Activated CD8-positive, alpha-beta T cell treated with anti-CD3 and anti-CD28 coated beads for 36 hours (primary cell): ENCODE measurements at places on chromosomes 5 and 9. TPM values are rescaled to one million over a fixed set of nuclear protein-coding genes. Genes with fewer than 3 reads are reported as not detected.

GRCh38 chr9:112258106-112258505, 75.3 kb downstream of the PTBP3 start:
- DNase-seq: no peak

GRCh38 chr9:37215830-37216229, 95.5 kb downstream of the ZCCHC7 start:
- no peak for DNase-seq

DNA sequence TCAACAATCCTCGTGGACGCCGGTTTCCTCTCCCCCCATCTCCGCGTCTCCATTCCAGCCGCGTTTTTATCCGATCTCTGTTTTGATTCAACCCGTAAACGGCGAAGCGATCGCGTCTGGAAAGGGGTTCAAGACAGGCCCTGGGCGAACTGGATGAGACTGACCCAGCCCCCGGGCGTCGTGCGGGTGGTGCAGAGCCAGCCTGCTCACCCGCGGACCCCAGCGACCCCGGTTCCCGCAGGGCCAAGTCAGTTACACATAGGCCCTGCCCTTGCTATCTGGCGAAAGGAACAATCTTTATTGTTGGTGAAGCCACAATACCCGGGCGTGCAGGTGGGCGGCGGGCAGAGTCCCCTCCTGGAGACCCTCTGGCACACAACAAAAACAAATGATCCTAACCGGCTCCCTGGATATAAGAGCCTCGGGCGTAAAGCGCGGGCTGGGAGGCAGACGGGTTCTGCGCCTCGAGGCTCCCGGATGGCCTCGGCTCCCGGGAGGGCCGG, 1.8 kb downstream of the TLX3 start:
- no peak for DNase-seq

DNA sequence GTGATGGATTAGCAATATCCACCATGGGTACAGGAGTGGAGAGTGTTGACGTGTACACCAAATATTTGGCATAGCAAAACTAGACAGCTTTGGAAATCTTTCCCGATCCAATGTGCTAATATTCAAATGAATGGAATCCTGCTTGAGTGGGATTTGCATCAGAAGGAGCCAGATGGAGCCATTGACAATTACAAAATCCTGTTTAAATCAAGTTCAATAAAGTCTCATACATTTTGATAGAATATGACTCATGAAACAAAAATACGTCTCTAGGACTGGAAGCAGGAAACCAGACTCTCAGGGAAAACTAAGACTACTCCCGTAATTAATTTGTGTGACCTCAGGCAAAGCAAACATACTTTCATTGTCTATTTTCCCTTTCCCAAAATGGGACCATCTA, 13.0 kb downstream of the TNC start:
- DNase-seq: no peak

- DNase-seq: no peak
Observed at GRCh38 chr9:107178293-107178692, 104.8 kb upstream of the RAD23B start.

- DNase-seq: no peak
Observed at GRCh38 chr9:124606027-124606426, 98.8 kb upstream of the NR5A1 start.

GRCh38 chr5:82641331-82642003, 363.3 kb upstream of the RPS23 start:
- peak; percentile 24 for DNase-seq

- DNase-seq: no peak
Observed at GRCh38 chr5:116626272-116626723, 51.7 kb upstream of the SEMA6A start.

GRCh38 chr9:21616082-21616778, 134.1 kb upstream of the IFNE start:
- DNase-seq: peak; percentile 18

DNA sequence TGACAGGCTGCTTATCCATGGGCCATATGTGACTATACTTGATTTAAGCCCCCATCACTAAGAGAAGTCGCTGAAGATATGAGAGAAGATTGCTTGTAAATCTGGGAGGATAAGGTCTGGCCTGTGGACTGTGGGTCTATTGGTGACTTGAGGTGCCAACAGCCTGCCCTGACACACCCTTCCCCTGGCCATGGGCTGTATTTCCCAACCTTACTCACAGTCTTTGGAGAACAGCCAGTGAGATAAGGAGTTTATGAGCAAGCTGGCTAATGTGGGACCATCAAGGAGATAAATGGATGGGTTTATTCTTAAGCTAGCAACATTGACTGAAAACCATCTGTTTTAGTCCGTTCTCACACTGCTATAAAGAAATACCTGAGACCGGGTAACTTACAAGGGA, 231.3 kb downstream of the ZSWIM6 start:
- DNase-seq: no peak

DNA sequence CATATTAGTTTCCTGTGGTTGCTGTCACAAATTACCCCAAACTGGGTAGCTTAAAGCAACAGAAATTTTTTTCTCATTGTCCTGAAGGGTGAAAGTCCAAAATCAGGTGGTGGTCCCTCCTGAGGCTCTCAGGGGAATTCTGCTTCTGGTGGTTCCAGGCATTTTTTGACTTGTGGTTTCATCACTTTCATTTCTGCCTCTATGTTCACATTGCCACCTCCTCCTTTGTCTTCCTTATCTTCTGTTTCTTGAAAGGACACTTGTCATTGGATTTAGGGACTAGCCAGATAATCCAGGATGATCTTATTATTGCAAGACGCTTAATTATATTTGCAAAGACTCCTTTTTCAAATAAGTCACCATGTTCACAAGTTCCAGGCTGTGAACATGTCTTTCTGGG, 43.2 kb downstream of the KCNMB1 start:
- DNase-seq: no peak

DNA sequence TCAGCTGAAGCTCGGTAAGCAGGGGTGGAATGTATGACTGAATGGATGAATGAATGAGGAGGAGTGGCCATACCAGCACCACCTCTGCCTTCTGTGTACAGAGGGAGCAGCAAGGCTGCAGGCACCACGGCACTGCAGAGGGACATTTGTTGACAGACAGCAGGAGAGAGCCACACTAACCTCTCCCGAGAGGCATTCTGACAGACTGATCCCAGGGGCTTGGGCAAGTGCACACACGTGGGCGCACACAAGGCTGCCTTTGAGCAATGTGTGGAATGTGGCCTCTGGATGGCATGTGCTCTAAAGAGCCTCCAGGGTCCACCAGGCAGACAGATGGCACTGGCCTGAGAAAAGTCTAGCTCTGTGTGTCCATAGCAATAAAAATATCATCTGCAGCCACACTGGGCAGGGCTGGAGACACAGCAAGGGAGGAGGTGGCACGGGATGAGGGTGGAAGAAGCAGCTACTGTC, 111.8 kb downstream of the ACTL7B start:
- DNase-seq: no peak

DNA sequence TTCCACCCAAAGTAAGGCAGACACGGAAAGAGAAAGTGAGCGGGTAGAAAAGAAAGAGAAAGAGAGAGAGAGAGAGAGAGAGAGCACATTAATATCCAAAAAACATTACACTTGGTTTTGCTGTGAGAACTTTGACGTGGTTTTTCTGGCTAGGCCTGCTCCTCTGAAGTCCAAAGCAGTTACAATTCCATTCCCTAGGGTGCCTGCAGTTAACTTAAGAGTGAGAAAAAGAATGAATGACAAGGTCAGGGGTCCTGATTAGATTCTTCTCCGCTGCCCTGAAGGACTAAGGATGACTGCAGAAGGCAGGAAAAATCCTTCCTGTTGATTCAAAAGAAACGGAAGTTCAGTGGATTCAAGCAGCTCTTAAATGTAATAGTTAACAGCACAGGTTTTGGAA, 589.8 kb downstream of the PRELID2 start:
- DNase-seq: no peak

- no peak for DNase-seq
Observed at GRCh38 chr9:114207034-114207810, 51.9 kb downstream of the COL27A1 start.

DNA sequence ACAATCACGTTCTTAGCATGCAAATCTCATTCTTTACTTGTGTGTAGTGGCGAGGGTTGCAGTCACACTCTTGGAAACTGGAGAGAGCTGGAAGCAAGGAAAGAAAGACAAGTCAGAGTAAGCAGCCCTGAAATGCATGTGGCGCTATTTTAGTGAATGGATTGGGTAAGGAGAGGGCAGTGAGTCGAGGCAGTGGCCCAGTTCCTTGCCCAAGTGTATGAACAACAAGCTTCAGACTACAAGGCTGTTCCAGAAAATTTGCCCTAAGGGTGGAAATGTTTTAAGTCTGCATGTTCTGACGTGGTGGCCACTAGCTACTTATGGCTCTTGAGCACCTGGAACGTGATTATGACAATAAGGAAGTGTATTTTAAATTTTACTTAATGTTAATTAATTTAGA, 59.4 kb upstream of the PTPN3 start:
- no peak for DNase-seq

DNA sequence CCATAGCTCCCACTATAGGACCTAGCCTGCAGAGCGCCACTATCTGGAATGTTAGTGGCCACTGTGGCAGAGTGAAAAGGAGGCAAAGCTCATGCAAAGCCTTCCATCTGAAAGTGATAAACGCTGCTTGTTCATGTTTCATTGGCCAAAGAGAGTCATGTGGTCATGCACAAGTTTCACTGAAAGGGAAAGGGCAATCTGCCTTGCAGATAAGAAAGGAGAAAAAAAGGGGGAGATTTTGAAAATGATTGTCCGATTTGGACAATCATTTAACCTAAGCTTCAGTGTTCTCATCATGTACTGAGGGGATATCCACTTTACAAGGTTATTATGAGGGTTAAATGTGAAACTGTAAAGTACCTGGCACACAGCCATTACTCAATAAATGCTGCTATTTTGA, 9.0 kb upstream of the MOB3B start:
- DNase-seq: no peak

DNA sequence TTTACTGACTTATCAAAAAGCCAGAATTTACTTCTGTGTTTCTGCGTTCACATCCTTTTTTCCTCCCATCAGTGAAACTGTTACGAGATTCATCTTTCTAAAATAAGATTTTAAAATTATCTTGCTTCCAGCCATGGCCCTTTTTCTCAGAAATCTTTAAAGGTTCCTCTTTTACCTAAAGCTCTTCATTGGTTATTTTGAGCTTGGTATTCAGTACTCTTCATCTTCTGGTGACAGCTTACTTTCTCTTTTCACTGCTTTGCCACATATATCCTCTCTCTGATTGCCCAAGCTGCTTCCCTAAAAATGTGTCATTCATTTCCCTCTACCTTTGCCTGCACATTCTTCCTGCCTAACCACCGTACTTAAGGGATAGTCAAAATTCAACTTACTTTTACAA, 32.3 kb downstream of the TGFBR1 start:
- DNase-seq: no peak

- no peak for DNase-seq
Observed at GRCh38 chr5:36915653-36916052, 39.1 kb downstream of the NIPBL start.

The RORB gene
- total RNA-seq: 0.04 TPM

The PCDHGA12 gene
- not detected for total RNA-seq

The SLIT3 gene
- 0.69 TPM for total RNA-seq

The PKD2L2 gene
- total RNA-seq: not detected

The GPR150 gene
- 0.45 TPM for total RNA-seq
